Cortex of kidney (tissue), 1 donor: ENCODE measurements at places on chromosomes 1 and 21.

- DNase-seq: no peak
These were observed 3.6 kb downstream of the RPS8 start for GRCh38 chr1:44778705-44779576.

- no peak for DNase-seq
These were observed 11.2 kb upstream of the HYI start for GRCh38 chr1:43464681-43465504.

DNA sequence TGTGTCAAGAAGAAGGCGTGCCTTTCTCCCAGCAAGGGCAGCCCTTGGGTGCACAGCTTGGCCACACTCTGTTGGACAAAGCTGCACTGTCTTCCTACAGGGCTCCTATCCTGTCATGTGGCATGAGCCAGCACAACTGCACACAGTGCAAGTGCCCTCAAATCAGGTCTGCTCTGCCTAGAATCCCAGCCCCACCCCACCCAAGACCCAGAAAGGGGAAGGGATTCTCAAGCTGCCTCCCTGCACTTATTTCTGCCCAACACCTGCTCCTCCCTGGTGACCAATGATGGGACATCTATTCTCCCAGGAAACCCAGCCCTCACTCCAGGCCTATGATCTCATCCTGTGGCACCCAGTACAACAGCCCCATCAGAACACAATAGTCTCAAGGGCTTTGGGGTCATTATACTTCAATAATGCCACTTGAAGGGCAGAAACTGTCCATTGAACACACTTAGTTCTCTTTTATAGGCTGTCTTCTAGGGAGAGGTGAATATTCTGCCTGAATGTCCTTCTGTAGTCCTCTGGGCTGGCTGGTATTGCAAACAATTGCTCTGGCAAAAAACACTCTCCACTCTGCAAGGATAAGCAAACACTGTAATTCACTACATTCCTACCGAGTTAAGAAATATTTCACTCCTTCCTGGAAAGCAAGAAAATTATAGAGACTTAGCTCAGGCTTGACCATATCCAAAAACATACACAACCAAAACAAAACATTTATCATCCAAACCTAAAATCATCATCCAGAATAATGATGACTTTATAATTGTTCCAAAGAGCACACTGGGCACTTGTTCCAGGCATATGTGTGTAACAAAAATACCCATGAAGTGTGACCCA is 43.1 kb upstream of the IGSF3 start:
- no peak for DNase-seq

DNA sequence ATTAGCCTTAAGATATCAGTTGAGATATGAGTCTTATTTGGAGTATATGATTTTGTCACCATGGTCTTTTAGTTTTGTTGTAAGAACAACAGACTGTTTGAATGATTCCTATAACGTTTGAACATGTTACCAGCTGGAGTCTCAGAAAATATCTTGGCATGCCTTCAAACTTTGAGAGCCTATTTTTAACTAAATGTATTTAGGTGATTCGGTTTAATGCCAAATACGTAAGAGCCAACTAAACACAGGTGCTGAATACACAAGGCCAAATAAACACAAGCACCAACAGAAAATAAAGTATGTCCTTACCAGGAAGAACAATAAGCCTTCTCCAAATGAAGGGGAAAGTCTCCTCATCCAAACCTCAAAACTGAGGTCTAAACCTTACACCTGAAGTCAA is 48.6 kb downstream of the PRKACB start:
- DNase-seq: no peak

GRCh38 chr1:38498686-38499085 is 360.9 kb downstream of the RRAGC start:
- no peak for DNase-seq

GRCh38 chr21:16159213-16159970 is 429.6 kb downstream of the USP25 start:
- no peak for DNase-seq

DNA sequence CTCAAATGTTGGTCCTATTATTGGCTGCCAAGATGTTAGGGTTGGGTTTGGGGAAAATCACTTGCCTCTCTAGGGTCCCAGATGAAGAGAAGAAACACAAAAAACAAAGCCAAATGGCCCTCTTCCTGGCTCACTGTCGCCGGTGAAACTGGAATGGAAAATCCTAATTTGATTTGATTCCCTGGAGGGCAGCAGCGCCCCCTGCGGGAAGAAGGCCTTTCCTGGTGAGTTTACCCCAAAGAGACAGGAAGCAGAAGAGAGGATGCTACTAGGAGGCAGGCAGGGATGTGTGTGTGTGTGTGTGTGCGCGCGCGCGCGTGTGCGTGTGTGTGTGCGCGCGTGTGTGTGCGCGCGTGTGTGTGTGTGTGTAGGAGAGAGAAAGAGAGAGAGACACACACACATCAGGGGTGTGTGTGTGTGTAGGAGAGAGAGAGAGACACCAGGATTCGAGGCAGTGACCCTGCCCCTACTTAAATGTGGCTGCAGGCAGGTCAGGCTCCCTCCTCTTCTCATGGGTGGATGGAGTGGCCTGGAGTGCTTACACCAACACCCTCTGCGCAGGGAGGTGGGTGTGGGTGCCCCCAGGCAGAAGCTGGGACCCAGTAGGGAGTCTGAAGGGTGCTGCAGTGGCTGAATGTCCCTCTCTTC is 3.1 kb upstream of the SELENON start:
- no peak for DNase-seq

DNA sequence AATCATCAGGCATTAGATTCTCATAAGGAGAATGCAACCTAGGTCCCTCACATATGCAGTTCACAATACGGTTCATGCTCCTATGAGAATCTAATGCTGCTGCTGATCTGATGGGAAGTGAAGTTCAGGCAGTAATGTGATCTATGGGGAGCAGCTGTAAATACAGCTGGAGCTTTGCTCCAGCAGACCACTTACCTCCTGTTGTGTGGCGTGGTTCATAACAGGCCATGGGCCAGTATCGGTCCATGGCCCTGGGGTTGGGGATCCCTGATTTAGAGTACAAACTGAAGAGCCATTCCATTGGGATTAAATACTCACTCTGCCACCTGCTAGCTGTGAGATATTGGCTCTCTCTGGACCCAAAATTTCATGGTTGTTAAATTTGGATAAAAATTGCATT is 244.6 kb upstream of the POGK start:
- DNase-seq: no peak

GRCh38 chr1:197695961-197696360 is 79.3 kb downstream of the DENND1B start:
- DNase-seq: no peak

DNA sequence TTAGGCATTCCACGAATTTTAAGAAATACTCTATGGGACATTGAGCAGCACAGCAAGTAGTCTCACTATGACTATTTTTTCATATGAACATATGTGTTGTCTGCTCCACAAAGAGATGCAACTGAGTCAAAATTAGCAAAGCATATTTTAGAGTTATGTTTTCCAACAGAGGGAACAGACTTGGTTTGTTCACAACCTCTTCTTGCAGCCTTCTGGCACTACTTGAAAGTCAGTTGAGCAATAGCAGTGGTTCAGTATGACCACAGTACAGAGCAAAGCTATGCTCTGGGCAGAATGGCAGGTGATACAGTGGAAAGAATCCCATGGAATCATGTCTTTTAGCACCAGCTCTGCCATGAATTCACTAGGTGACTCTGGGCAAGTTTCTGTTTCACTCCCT is 5.2 kb downstream of the CCN1 start:
- no peak for DNase-seq

GRCh38 chr21:44986471-44987291 is 46.9 kb downstream of the SLX9 start:
- no peak for DNase-seq

DNA sequence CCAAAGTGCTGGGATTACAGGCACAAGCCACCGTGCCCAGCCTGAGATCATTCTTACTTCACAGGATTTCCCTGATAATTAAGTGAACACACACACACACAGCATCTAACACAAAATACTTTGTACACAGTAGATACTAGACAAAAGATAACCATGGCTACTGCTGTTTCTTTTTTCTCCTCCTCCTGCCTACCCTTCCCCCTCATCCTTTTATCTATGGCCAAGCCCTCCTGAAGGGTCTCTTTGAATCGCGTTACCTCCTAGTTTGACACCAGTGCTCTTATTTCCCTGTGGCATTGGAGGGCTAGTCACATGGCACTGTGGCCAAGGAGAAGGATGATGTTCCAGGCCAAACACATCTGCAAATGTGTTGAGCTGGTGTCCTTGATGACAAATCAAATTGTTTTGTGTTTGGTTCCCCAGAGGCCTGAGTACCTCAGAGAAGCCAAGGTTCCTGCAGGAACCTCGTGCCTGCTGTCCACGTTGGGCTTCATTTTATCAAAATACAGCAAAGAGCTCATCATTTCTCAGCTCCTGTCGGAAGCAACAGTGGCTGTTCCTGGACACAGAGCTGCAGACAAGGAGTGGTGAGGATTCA is 20.6 kb downstream of the NDUFS5 start:
- no peak for DNase-seq

DNA sequence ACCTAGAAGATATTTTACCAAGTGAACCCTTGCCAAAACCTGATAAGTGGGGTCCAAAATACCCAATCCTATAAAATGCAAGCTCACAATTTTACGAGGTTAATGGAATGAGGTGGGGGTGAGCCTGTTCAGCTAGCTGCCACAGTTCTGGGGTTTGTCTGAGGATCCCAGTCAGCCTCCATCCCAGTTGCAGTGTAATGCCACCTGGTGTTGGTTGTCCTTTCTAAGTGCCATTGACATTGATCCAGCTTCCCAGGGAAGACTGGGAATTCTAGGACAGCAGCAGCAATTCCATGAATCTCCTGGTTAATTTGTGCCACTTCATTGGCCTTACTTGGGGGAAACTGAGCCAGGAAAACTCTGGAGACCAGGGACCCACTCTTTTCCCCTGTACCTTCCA is 298.3 kb downstream of the RWDD3 start:
- DNase-seq: no peak

- DNase-seq: no peak
These were observed 91.0 kb downstream of the OLFML2B start for GRCh38 chr1:161932668-161933067.

- no peak for DNase-seq
These were observed 5.9 kb downstream of the CDC14A start for GRCh38 chr1:100358210-100358609.

DNA sequence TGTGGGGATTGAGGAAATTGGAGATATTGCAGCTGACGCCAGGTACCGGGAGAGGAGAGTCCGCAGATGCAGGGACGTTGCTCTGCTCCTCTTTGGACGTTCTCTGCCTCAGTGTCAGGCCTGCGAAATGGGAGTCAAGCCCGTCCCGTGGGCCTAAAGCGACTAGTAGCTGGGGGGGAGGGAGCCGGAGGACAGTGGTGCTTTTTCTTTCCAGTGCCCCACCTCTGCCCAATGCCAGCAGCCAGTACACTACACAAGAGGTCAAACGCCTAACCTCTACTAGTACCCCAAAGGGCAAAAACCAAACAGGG is 413.6 kb upstream of the ESRRG start:
- no peak for DNase-seq

- no peak for DNase-seq
These were observed 16.8 kb upstream of the ARF1 start for GRCh38 chr1:228065543-228066347.

DNA sequence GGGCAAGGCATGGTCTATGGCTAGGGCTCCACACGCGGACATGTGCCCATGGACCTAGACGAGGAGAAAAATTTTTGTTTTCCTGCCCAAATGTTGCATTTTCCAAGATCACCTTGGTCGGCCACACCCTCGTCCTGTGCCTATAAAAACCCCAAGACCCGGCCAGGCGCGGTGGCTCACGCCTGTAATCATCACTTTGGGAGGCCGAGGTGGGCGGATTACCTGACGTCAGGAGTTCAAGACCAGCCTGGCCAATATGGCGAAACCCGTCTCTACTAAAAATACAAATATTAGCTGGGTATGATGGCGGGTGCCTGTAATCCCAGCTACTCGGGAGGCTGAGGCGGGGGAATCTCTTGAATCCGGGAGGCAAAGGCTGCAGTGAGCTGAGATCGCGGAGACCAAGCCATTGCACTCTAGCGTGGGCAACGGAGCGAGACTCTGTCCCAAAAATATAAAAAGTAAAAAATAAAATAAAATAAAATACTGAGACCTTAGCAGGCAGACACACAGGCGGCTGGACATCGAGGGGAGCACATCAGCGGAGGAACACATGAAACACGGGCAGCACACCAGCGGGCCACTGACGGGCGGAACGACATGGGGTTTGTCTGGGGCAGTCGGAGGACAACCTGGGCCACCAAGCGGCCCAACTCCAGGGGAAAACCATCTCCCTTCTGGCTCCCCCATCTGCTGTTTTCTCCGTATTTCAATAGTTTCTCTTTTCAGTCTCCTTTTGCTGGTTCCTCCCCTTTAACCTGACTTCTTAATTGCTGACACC is 60.7 kb upstream of the TBX15 start:
- DNase-seq: no peak

GRCh38 chr1:3011631-3012455 is 9.4 kb upstream of the ACTRT2 start:
- DNase-seq: no peak

DNA sequence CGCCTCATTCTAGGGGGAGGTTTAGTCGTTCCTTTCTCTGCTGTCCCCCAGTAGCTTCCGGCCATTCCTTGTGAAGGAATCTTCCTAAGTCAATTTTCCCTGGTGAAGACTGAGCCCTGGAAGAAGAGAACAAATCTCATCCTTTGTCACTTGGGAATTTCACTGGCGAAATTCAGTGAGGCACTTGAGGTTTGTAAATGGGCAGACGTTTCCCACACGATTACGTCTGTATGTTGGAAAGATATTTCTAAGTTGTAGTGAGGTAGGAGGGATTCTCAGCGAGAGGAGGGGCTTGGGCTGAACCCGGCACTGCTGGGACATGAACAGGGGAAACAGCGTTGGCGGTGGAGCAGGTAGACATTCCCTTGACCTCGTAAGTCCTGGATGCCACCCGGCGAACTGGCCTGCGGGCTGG is 47.2 kb downstream of the GALNT2 start:
- DNase-seq: no peak

- DNase-seq: no peak
These were observed 39.8 kb downstream of the RIMS3 start for GRCh38 chr1:40625476-40626382.

DNA sequence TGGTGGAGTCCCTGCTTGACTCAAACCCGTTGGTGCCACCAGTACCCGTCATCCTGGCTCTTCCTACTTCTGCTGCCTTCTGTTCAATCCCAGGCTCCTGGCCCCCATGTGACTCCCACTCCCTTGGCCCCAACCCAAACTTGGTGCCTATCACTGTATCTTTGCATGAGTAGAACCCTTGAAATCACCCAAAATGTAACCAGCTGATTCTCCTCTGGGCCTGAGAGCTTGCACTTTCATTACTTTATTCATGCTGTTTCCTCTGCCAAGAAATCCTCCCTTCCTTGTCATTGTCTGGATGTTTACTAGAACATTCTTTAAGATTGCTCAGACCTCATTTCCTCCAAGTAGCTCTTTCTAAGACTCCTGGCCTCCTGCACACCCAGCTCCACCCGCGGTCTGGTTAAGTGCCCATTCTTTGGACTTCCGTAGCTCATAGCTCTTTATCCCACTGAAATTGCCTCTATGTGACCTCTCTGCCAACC is 15.7 kb downstream of the PTAFR start:
- DNase-seq: no peak
